Thymus (tissue), 14 donors: ENCODE measurements at places on chromosomes 3 and 15. TPM values are rescaled to one million over a fixed set of nuclear protein-coding genes. Genes with fewer than 3 reads are reported as not detected.

Gene CCDC9B
- 0.28 TPM for total RNA-seq

Gene DUOX2
- total RNA-seq, result 0.05 TPM

Gene XCR1
- total RNA-seq, result 4.2 TPM

Gene GOLGA6L9
- 1.2 TPM for total RNA-seq

GRCh38 chr3:188583341-188584161 is 429.6 kb downstream of the LPP start:
- H3K36me3 ChIP-seq, result no peaks in the 10 kb centered on the region
- H3K27me3 ChIP-seq, result no peaks in the 10 kb centered on the region
- DNase-seq, result no peak
- H3K27ac ChIP-seq, result no peak overlapping the region
- peaks cover 6% of the 10 kb centered on the region for H3K4me1 ChIP-seq

- H3K4me3 ChIP-seq, result no peak overlapping the region
- H3K4me1 ChIP-seq, result no peaks in the 10 kb centered on the region
- H3K36me3 ChIP-seq, result no peaks in the 10 kb centered on the region
- H3K27ac ChIP-seq, result no peak overlapping the region
- DNase-seq, result no peak
- H3K27me3 ChIP-seq, result no peaks in the 10 kb centered on the region
Measured at GRCh38 chr15:42079401-42079908, 14.9 kb downstream of the PLA2G4D start.

DNA sequence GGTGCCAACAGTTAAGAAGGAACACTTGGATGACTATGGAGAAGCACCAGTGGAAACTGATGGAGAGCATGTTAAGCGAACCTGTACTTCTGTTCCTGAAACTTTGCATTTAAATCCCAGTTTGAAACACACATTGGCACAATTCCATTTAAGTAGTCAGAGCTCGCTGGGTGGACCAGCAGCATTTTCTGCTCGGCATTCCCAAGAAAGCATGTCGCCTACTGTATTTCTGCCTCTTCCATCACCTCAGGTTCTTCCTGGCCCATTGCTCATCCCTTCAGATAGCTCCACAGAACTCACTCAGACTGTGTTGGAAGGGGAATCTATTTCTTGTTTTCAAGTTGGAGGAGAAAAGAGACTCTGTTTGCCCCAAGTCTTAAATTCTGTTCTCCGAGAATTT is 3.0 kb downstream of the SKIL start:
- H3K36me3 ChIP-seq, result peaks cover 22% of the 10 kb centered on the region
- no peak overlapping the region for H3K4me3 ChIP-seq
- H3K4me1 ChIP-seq, result peaks cover 3% of the 10 kb centered on the region

DNA sequence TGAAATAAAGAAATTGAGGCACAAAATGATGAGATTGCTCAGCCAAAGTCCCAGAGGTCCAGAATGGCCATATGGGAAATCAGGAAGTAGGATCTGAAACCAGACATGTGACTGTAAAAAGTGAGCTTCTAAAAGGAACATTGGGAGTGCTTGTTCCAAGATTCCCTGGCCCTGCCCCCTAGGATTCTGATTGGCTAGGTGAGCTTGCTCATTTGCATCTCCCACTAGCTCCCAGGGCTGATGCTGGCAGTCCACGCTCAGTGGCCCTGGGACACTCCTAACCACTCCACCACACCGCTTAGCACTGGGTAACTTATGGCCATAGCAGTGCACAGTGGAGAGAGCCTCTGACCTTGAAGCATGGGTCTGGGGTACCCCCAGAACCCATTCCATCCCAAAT is 326.7 kb downstream of the NTRK3 start:
- H3K4me3 ChIP-seq, result no peak overlapping the region
- no peaks in the 10 kb centered on the region for H3K36me3 ChIP-seq
- no peak overlapping the region for H3K27ac ChIP-seq
- no peaks in the 10 kb centered on the region for H3K4me1 ChIP-seq
- H3K27me3 ChIP-seq, result no peaks in the 10 kb centered on the region

GRCh38 chr15:39438799-39439592 is 141.9 kb upstream of the THBS1 start:
- no peak for DNase-seq
- no peaks in the 10 kb centered on the region for H3K27me3 ChIP-seq
- H3K4me1 ChIP-seq, result peaks cover 12% of the 10 kb centered on the region
- no peak overlapping the region for H3K27ac ChIP-seq
- no peak overlapping the region for H3K4me3 ChIP-seq

GRCh38 chr3:109098079-109098644 is 19.8 kb downstream of the MORC1 start:
- no peaks in the 10 kb centered on the region for H3K4me1 ChIP-seq
- DNase-seq, result peak; percentile 7
- H3K4me3 ChIP-seq, result no peak overlapping the region
- no peaks in the 10 kb centered on the region for H3K27me3 ChIP-seq

- H3K36me3 ChIP-seq, result no peaks in the 10 kb centered on the region
- H3K4me1 ChIP-seq, result no peaks in the 10 kb centered on the region
- no peak for DNase-seq
- no peaks in the 10 kb centered on the region for H3K27me3 ChIP-seq
Measured at GRCh38 chr3:98339031-98339430, 14.6 kb upstream of the OR5K4 start.

DNA sequence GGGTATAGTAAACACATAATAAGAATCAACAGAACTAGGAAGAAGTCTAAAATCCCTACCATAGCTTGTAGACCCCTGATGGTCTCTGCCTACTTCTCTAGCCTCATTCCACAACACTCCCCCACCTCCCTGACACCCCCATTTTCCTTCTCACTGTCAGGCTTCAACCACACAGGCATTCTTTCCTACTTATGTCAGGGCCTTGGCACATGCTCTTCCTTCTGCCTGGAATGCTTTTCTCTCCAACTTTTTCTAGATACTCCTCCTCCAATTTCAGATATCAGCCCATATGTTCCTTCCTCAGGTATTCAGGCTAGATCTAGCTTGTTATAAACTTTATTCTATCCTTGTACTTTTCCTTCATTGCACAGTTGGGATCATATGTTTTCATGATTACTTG is 106.0 kb upstream of the MRPL3 start:
- DNase-seq, result no peak
- H3K4me3 ChIP-seq, result no peak overlapping the region
- H3K36me3 ChIP-seq, result no peaks in the 10 kb centered on the region
- H3K27me3 ChIP-seq, result no peaks in the 10 kb centered on the region
